Activated naive CD8-positive, alpha-beta T cell treated with anti-CD3 and anti-CD28 coated beads, Interleukin-2, amount 10 ng/mL, durations not matched to agents 7 days and 5 days (primary cell): ENCODE measurements at places on chromosomes 2 and 18. TPM values are rescaled to one million over a fixed set of nuclear protein-coding genes. Genes with fewer than 3 reads are reported as not detected.

Gene C1QL2
- not detected for total RNA-seq

DNA sequence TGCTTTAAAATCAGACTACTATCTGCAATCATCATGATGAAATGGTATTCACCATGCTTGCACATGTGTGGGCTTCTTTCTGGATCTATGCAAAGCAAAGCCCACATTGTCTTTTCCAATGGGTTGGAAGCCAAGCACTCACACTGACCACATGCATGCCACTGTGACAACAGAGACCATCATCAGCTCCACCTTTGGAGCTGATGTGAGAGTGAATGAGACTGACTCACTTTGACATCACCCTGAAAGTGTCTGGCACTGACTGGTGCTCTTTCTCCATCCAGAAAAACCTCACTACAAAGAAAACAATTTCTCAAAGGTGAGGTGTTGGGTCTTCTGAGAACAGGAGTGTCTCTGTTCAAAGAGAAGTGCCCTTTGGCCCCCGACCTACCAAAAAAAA lies 4.7 kb downstream of the MYO5B start:
- no peak for DNase-seq
- no peaks in the 10 kb centered on the region for H3K36me3 ChIP-seq
- H3K27me3 ChIP-seq, result peaks cover 52% of the 10 kb centered on the region
- peaks cover 1% of the 10 kb centered on the region for H3K4me1 ChIP-seq
- H3K27ac ChIP-seq, result no peak overlapping the region
- H3K4me3 ChIP-seq, result no peak overlapping the region

DNA sequence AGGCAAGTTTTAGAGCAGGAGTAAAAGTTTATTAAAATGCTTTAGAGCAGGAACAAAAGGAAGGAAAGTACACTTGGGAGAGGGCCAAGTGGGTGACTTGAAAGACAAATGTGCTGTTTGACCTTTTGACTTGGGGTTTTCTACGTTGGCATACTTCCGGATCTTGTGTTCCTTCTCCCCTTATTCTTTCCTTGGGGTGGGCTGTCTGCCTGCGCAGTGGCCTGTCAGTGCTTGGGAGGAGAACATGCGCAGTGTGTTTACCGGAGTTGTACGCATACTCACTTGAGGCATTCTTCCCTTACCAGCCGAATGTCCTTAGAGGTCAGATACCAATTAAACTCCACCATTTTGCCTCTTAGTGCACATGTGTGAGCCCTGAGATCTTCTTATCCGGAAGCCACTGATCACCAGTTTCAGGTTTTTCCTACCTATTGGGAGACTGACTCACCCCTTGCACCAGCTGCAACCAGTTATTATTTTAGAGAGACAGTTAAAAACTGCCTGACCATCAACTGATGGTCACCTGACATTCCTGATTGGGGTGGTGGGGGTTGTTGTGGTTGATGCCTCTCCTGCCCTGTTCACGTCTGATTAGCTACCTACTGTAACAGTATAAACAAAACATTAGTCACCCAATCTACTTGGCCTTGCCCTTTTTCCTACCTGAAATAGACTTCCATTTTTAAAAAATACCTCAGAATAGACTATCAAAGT lies 67.5 kb downstream of the NYAP2 start:
- no peaks in the 10 kb centered on the region for H3K27me3 ChIP-seq
- H3K27ac ChIP-seq, result no peak overlapping the region
- H3K36me3 ChIP-seq, result no peaks in the 10 kb centered on the region
- no peak for DNase-seq
- peaks cover 18% of the 10 kb centered on the region for H3K4me1 ChIP-seq

GRCh38 chr18:6069103-6069502 lies 173.8 kb upstream of the TMEM200C start:
- no peaks in the 10 kb centered on the region for H3K4me1 ChIP-seq
- H3K27me3 ChIP-seq, result no peaks in the 10 kb centered on the region
- H3K4me3 ChIP-seq, result no peak overlapping the region
- H3K36me3 ChIP-seq, result no peaks in the 10 kb centered on the region

GRCh38 chr2:88334418-88334817 lies 118.1 kb downstream of the FOXI3 start:
- H3K27ac ChIP-seq, result no peak overlapping the region
- no peak for DNase-seq
- no peaks in the 10 kb centered on the region for H3K36me3 ChIP-seq
- no peak overlapping the region for H3K4me3 ChIP-seq
- H3K4me1 ChIP-seq, result no peaks in the 10 kb centered on the region

Gene EXOC6B
- 20.7 TPM for total RNA-seq

- no peak overlapping the region for H3K4me3 ChIP-seq
- no peaks in the 10 kb centered on the region for H3K36me3 ChIP-seq
- DNase-seq, result no peak
- H3K27ac ChIP-seq, result peak overlapping the region; percentile 46
Measured at GRCh38 chr2:197369933-197370320, 59.3 kb upstream of the ANKRD44 start.

- peaks cover 41% of the 10 kb centered on the region for H3K4me1 ChIP-seq
- peak overlapping the region; percentile 46 for H3K4me3 ChIP-seq
- no peaks in the 10 kb centered on the region for H3K27me3 ChIP-seq
Measured at GRCh38 chr2:113218283-113219091, 44.7 kb downstream of the PSD4 start.

DNA sequence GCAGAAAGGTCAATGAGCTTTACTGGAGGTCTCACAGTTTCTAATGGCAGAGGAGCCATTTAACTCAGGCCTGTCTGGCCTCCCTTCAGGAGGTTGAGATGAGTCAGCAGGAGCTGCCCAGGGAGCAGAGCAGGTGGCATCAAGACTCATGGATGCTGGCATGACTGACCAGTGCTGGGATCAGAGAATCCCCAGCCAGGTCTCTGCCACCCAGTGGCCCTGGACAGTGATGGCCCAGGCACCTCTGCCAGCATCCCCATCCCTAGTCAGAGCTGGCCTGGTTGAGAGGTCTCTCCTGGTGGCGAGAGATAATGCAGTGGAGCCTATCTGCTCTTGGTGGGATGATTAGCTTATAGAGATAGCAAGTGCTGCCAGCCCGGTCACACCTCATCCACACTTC lies 43.1 kb downstream of the GYPC start:
- DNase-seq, result no peak
- no peak overlapping the region for H3K4me3 ChIP-seq
- H3K36me3 ChIP-seq, result peaks cover 45% of the 10 kb centered on the region
- H3K4me1 ChIP-seq, result peaks cover 2% of the 10 kb centered on the region
- no peaks in the 10 kb centered on the region for H3K27me3 ChIP-seq
- no peak overlapping the region for H3K27ac ChIP-seq

- no peaks in the 10 kb centered on the region for H3K27me3 ChIP-seq
- peaks cover 56% of the 10 kb centered on the region for H3K4me1 ChIP-seq
- H3K27ac ChIP-seq, result peak overlapping the region; percentile 15
- H3K36me3 ChIP-seq, result peaks cover 26% of the 10 kb centered on the region
- no peak for DNase-seq
Measured at GRCh38 chr2:106165561-106165960, 28.5 kb downstream of the UXS1 start.

DNA sequence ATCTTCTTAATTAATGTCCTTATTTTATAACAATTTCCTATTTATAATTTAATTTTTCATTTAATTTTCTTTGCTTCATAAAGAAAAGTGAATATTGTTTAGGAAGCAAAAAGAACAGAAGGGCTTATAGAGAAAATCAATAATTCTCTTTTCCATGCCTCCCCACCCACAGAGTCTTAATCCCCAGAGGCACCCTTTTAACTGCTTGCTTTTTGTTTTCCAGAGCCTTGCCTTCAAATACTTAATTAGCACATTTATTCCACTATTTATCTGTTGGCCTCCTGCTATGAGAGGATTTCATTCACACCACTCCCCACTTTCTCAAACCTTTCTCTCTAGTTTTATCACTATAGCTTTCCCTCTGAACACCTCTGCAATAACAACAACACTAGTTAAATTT lies 373.6 kb downstream of the MBD2 start:
- no peak overlapping the region for H3K4me3 ChIP-seq
- H3K4me1 ChIP-seq, result no peaks in the 10 kb centered on the region
- H3K27me3 ChIP-seq, result no peaks in the 10 kb centered on the region
- DNase-seq, result no peak
- no peak overlapping the region for H3K27ac ChIP-seq

- no peak for DNase-seq
- H3K27me3 ChIP-seq, result no peaks in the 10 kb centered on the region
- no peak overlapping the region for H3K4me3 ChIP-seq
- H3K27ac ChIP-seq, result no peak overlapping the region
- no peaks in the 10 kb centered on the region for H3K4me1 ChIP-seq
Measured at GRCh38 chr2:169561364-169561763, 12.3 kb downstream of the FASTKD1 start.

- H3K4me3 ChIP-seq, result no peak overlapping the region
- H3K36me3 ChIP-seq, result peaks cover 54% of the 10 kb centered on the region
Measured at GRCh38 chr18:63141778-63142176, 177.8 kb downstream of the BCL2 start.

DNA sequence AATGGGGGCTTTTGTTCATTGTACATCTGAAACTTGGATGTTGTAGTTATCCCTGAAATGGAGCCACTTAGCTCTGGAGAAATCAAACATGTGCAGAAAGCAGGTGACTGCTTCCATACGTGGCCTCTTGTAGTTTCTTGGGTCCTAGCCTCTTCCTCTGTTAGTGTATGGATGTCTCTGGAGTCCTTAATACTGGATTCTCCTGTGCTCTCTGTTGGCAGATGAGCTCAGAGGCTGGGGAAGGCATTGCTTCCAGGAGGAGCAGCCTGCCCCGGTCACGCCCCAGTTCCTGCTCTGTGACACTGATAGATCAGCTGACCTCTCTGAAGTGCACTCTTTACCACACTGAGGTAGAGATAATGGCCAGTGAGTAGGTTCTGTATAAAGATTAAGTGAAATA lies 176.2 kb downstream of the LDLRAD4 start:
- no peak overlapping the region for H3K4me3 ChIP-seq
- peaks cover 8% of the 10 kb centered on the region for H3K4me1 ChIP-seq
- no peaks in the 10 kb centered on the region for H3K27me3 ChIP-seq
- H3K36me3 ChIP-seq, result no peaks in the 10 kb centered on the region
- DNase-seq, result no peak

Gene CNRIP1
- not detected for total RNA-seq

GRCh38 chr18:35282353-35282752 lies 7.7 kb downstream of the ZSCAN30 start:
- no peak for DNase-seq
- H3K36me3 ChIP-seq, result peaks cover 67% of the 10 kb centered on the region
- H3K27me3 ChIP-seq, result no peaks in the 10 kb centered on the region
- peaks cover 6% of the 10 kb centered on the region for H3K4me1 ChIP-seq

- H3K36me3 ChIP-seq, result no peaks in the 10 kb centered on the region
- no peak overlapping the region for H3K4me3 ChIP-seq
- no peaks in the 10 kb centered on the region for H3K27me3 ChIP-seq
- no peak overlapping the region for H3K27ac ChIP-seq
- H3K4me1 ChIP-seq, result no peaks in the 10 kb centered on the region
Measured at GRCh38 chr2:9401059-9401547, 22.2 kb downstream of the ITGB1BP1 start.

Gene ATP6V1B1
- total RNA-seq, result not detected

GRCh38 chr2:143705108-143705707 lies 576.0 kb downstream of the ARHGAP15 start:
- peaks cover 71% of the 10 kb centered on the region for H3K36me3 ChIP-seq
- no peak overlapping the region for H3K27ac ChIP-seq

DNA sequence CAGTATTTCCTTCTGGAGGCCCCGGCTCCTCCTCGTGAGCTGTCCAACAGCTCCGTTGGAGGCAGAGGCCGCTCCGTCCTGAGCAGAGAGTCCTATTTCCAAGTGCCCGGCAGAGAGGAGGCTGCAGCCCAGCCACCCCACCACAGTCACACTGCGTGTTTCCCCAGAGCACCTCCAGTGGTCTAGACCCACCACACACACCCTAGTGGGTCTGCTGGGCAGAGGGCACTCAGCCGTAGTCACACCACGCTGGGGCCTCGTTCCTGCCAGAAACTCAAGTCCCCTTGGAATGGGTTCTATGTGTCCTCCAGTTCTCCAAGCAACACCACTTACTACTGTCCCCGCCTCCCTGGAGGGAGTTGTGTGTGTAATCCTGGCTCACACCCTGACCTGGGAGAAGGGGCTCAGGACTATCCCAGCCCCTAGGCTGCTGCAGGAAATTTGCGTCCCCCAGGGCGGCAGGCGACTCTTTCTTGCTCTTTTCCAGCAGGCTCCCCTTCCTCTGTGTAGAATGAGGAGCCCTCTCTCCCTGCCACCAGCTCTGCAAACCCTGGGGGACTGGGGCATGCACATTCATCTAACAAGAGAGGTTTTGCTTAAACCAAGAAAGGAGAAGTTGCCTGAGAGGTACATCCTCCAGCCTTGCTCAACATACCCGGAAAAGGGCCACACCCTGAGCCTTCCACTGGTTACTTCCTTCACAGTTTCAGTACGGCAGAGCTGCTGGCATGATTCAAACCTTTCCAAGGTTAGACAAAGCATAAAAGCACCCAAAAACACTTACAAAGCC lies 114.1 kb downstream of the NDUFA10 start:
- H3K4me1 ChIP-seq, result peaks cover 13% of the 10 kb centered on the region
- H3K27me3 ChIP-seq, result no peaks in the 10 kb centered on the region
- no peak for DNase-seq

GRCh38 chr2:237743561-237744269 lies 54.9 kb upstream of the RBM44 start:
- peaks cover 18% of the 10 kb centered on the region for H3K4me1 ChIP-seq
- no peak for DNase-seq
- no peak overlapping the region for H3K4me3 ChIP-seq
- H3K27me3 ChIP-seq, result no peaks in the 10 kb centered on the region

DNA sequence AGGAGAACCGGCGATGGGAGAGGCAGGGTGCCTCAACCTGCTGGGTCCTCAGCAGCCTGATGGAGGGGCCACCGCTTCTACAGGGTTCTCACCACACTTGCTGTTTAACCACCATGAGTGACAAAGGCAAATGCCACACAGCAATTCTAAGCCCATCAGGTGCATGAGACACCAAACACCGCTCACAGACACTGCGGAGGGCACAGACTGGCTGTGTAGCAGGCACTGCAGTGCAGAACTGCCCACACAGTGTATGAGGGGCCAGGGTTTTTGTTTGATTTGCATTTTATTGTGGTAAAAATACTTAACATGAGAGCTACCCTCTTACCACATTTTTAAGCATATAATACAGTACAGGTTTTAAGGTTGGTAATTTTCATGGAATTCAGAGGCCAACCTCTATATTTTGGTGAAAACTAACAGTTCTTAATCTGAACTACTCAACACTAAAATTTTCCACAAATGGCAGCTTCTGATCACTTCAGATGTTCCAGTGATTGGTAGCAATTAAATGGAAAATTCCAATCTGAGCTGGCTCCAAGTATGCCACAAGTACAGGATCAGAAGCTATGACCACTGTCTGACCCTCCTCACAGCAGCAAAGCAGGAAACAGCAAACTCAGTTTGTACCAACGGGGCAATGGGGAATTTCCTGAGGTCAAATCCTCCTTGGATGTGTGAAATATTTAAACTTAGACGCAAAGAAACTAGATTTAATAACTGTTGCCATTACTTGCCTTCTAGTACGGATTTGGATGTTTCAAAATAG lies 67.7 kb downstream of the FAM210A start:
- no peak overlapping the region for H3K27ac ChIP-seq
- H3K4me3 ChIP-seq, result no peak overlapping the region
- no peak for DNase-seq
- H3K4me1 ChIP-seq, result peaks cover 1% of the 10 kb centered on the region
- no peaks in the 10 kb centered on the region for H3K27me3 ChIP-seq

GRCh38 chr18:58785171-58785805 lies 79.4 kb upstream of the ZNF532 start:
- no peaks in the 10 kb centered on the region for H3K36me3 ChIP-seq
- no peak overlapping the region for H3K4me3 ChIP-seq
- no peak overlapping the region for H3K27ac ChIP-seq
- H3K27me3 ChIP-seq, result peaks cover 12% of the 10 kb centered on the region
- no peaks in the 10 kb centered on the region for H3K4me1 ChIP-seq
